ENCODE measurements at places on chromosomes 12 and 14. TPM values are rescaled to one million over a fixed set of nuclear protein-coding genes. Genes with fewer than 3 reads are reported as not detected.

DNA sequence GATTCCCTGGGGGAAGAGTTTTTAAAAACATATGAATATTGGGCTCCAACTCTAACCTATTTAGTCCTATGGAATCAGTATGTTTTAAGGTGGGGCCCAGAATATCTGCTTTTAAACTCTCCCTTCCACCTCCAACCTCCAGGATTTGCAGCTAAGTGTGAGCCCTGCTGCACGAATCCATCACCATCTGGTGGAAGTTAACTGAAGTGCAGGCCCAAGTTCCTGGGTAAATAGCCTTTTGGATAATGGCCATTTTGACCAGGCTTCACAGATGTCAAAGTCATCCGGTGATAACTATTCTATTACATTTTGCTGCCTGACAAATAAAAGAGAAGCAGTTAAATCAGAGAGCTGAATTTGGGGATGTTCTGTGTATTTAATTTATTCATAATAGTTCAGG is 58.1 kb upstream of the RMST start:
- no peaks in the 10 kb centered on the region for H3K27me3 ChIP-seq
- DNase-seq, result peak; percentile 25
- no peak overlapping the region for H3K27ac ChIP-seq
- H3K4me3 ChIP-seq, result no peak overlapping the region
- H3K36me3 ChIP-seq, result no peaks in the 10 kb centered on the region
- H3K4me1 ChIP-seq, result no peaks in the 10 kb centered on the region

GRCh38 chr12:113514602-113515001 is 42.9 kb upstream of the LHX5 start:
- no peak for DNase-seq
- peaks cover 47% of the 10 kb centered on the region for H3K27me3 ChIP-seq
- no peak overlapping the region for H3K4me3 ChIP-seq
- H3K27ac ChIP-seq, result no peak overlapping the region

Gene SLCO1B1
- polyA plus RNA-seq, result not detected

Gene CPNE8
- polyA plus RNA-seq, result 8.6 TPM

Gene CLEC4D
- polyA plus RNA-seq, result not detected

GRCh38 chr14:36510874-36511273 is 9.2 kb downstream of the NKX2-1 start:
- H3K27me3 ChIP-seq, result peaks cover 84% of the 10 kb centered on the region
- no peak overlapping the region for H3K27ac ChIP-seq
- DNase-seq, result no peak
- H3K36me3 ChIP-seq, result no peaks in the 10 kb centered on the region
- no peak overlapping the region for H3K4me3 ChIP-seq

Gene GOLT1B
- polyA plus RNA-seq, result 16.1 TPM

Measured in adrenal gland (tissue), 19 donors.